ENCODE measurements at places on chromosomes 1 and 21.

- DNase-seq, result no peak
These were observed 47.1 kb downstream of the STX6 start for GRCh38 chr1:180975551-180975950.

- DNase-seq, result no peak
These were observed 31.0 kb downstream of the AGO4 start for GRCh38 chr1:35838693-35839245.

DNA sequence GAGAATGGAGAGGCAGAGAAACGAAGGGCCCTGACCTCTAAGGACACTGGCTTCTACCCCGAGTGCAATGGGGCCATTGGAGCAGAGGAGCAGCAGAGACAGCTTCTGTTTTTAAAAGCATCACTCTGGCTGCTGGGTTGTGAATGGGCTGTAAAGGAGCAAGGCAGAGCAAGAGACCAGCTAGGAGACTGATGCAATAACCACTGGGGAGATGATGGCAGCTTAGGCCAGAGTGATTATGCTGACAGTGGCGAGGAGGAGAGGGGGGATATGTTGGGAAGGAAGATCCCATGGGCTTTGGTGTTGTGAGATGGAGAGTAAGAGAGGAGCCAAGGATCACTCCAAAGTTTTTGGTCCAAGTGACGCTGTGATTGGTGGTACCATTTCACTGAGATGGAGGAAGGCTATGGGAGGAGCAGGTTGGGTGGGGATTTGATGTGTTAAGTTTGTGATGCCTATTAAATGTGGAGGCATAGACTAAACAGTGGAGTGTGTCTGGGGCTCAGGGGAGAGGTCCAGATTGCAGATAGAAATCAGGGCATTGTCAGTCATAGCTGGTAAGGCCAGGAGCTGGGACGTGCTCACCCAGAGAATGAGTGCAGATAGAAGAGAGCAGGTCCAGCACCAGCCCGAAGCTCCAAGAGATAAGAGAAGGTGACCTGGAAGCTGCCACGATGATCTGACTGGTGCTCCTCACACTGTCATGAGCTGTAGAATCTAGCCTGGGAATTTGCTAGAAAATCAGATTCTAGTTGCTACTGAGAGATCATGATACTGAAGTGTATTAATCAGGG is 11.0 kb downstream of the TRAF5 start:
- DNase-seq, result no peak

DNA sequence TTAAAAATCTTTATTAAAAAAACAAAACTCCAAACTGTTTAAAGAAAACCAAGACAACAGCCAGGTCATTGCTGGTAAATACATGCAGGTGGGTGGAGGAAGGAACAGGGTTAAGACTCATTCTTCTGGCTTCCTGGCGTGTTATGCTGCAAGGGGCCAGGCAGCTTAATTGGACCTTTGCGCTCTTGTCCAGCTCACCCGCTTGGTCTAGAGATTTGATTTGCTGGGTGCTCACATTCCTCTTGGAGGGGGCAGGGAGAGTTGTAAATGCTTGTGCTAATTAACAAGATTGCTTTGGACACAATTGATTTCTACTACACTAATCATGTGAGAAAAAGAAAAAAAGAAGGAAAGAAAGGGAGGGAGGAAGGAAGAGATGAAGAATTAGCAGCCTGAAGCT is 10.5 kb downstream of the CEP104 start:
- no peak for DNase-seq

GRCh38 chr1:109912214-109912861 is 1.7 kb downstream of the CSF1 start:
- no peak for DNase-seq

DNA sequence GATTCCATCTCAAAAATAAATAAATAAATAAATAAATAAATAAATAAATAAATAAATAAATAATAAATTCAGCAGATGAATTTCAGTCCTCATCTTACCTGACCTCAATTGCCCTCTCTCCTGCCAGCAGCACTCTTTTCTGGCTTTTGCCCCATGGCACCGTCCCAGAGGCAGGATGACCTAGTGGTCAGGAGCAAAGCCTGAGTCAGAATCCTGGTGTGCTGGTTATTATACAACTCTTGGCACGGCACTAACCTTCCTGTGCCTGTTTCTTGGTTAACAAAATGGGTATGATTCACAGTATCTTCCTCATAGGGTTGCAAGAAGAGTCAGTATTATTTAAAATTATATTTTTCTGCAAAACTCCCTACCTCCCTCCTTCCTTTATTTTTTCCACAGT is 43.0 kb downstream of the NKAIN1 start:
- DNase-seq, result no peak

DNA sequence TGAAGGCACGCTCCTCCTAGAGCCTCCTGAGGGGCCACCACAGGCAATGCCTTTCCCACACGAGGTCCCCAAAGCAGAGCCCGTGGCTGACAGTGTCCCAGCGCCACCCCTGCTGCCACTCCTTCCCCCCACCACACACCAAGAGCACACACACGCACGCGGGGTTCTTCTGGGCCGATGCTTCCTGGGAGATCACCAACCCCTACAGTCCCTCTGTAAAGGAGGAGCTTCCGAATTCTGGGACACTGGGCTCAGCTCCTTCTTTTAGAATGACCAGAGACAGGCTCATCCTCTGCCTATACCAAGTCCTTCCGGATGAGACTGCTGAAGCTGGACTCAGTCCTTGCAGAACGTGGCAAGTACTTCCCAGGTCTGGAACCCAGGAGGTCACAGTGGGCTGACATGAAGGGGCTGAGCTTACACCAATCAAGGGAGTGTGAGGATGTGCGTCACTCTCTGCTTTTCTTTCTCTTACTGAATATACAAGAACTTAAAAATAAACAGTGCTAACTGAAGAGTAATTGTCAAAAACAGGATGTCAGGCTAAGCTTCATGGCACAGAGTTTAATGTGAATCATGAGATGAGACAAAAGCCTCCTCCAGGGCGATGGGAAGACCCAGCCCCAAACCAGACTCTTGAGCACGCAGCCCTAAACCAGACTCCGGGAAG is 12.7 kb downstream of the SSU72 start:
- DNase-seq, result no peak

DNA sequence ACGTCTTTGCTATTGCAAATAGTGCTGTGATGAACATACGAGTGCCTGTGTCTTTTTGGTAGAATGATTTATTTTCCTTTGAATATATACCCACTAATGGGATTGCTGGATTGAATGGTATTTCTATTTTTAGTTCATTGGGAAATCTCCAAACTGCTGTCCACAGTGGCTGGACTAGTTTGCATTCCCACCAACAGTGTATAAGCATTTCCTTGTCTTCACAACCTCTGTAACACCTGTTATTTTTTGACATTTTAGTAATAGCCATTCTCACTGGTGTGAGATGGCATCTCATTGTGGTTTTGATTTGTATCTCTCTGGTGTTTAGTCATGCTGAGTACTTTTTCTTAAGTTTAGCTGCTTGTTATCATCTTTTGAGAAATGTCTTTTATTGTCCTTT is 215.0 kb downstream of the FMN2 start:
- DNase-seq, result no peak

DNA sequence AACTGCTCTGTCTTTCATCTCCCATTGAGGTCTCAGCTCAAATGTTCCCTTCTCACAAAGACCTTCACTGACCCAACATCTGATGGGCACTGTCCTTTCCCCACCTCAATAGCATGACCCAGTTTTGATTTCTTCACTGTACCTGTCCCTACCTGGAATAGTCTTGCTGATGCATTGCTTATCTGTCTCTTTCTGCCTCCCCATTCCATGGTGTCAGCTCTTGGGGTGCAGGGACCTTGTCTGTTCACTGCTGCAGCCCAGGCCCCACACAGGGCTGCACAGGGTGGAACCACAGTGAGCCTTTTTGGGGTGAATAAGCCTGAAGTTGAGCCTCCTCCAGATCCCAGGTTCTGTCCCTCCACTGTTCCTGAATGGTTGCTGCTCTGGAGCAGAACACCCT is 414.9 kb downstream of the PTPRU start:
- no peak for DNase-seq

DNA sequence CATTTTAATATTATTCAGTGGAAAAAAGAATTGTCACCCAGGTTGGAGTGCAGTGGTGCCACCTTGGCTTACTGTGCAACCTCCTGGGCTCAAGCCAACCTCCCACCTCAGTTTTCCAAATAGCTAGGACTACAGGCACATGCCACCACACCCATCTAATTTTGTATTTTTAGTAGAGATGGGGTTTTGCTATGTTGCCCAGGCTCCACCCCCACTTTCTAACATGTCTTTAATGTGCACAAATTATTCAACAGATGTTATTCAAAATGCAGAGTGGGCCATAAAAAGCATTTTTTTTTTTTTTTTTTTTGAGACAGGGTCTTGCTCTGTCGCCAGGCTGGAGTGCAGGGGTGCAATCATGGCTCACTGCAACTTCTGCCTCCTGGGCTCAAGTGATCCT is 17.3 kb downstream of the DDX59 start:
- no peak for DNase-seq

- no peak for DNase-seq
These were observed 435.7 kb upstream of the VAMP3 start for GRCh38 chr1:7335224-7335879.

GRCh38 chr1:175918364-175918801 is 175.0 kb upstream of the TNR start:
- DNase-seq, result no peak

- DNase-seq, result no peak
These were observed 73.3 kb downstream of the IFI44 start for GRCh38 chr1:78722947-78723346.

GRCh38 chr1:236746785-236747184 is 48.3 kb upstream of the MTR start:
- no peak for DNase-seq

- no peak for DNase-seq
These were observed 64.6 kb downstream of the TOR3A start for GRCh38 chr1:179146476-179146875.

DNA sequence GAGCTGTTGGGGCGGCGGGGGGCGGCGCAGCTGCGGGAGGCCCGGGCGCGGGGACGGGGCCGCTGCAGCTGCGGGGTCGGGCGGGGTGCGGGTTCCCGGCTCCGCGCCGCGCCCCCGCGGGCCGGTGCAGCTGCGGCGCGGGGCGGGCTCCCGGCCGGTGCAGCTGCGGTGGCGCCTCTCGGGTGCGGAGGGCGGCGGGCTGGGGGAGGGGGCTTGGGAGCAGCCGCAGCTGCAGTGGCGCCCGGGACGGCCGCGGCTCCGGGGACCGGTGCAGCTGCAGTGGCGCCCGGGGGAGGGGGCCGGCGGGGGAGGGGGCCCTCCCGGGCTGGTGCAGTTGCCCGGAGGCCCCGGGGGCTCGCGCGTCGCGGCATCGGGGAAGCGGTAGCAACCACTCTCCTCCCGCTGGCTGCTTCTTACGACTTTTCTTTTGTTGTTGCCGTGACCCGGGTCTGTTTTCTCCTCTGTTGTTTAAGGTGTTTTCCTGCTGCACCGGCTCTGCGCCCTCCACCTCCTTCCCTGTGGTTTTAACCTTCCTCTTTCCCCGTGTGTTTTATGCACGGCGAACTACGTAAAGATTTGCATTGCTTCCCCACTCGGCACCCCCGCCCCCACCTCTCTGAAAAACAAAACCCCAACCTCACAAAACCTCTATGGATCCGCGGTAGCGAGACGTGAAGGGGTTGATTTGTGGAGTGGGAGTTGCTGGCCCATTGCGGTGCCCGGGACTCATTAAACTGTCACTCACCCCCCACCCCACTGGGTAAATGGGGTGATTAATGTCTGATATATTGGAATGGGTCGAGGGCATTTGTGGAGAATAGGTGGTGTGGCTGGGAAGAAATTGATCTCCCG is 1.7 kb upstream of the ZBTB18 start:
- DNase-seq, result peak; percentile 48

- DNase-seq, result peak; percentile 59
These were observed at the start of gene EXO5 for GRCh38 chr1:40508375-40509341. Gene EXO5 (plus strand): TSS chr1:40508767. CDS start chr1:40514545, 5,778 bp downstream.

GRCh38 chr21:42733874-42734273 is 80.5 kb downstream of the PDE9A start:
- no peak for DNase-seq

GRCh38 chr1:42953182-42954180 is 5.2 kb downstream of the SLC2A1 start:
- no peak for DNase-seq

GRCh38 chr1:172821609-172822274 is 162.8 kb downstream of the FASLG start:
- no peak for DNase-seq

- no peak for DNase-seq
These were observed 59.0 kb downstream of the ERI3 start for GRCh38 chr1:44296086-44296485.

GRCh38 chr1:164671323-164671965 is 112.5 kb downstream of the PBX1 start:
- DNase-seq, result no peak

DNA sequence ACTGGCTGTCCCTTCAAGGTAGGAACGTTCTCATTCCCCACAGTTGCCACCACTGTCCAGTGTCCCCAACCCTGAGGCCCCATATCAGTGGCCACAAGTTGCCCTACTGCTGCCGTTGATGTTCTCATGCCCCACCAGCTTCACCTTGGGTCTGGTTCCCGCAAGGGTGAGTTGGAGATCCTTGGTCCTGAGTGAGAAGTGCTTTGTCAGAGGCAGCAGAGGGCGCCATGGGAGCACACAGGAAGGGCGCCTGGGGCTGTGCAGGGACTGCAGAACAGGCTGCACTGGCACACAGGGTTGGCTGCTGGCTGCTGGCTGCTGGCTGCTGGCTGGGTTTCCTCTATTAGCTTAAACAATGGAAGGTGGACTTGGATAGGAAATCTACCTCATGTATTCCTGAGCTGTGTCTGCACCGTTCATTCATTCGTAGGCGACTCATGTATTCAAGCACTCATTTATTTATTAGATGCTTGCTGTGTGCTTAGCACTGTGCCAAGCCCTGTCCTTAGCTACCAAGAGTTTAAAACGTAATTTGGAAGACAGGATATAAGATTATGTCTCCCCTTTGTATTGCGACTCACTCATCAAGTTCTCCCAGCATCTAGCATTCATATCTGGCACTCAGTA is 2.1 kb upstream of the S100A9 start:
- no peak for DNase-seq

DNA sequence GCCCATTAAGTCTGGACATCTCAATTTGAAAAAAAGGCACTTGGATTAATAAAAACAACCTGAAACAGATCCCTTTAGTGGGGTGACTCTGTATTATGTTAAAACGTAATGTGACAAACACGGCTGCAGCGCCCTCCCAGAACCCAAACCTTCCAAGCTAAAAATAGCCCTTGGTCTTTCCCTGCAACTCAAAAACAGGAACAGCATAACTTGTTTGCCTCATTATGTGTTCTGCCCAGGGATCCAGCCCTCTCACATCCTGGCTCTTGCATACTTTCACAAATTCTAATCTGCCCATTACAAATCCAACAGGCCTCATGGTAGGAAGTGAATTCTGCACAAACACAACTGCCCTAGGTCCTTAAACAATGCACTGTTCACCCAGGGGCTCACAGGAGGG is 94.7 kb upstream of the GADD45A start:
- DNase-seq, result no peak

DNA sequence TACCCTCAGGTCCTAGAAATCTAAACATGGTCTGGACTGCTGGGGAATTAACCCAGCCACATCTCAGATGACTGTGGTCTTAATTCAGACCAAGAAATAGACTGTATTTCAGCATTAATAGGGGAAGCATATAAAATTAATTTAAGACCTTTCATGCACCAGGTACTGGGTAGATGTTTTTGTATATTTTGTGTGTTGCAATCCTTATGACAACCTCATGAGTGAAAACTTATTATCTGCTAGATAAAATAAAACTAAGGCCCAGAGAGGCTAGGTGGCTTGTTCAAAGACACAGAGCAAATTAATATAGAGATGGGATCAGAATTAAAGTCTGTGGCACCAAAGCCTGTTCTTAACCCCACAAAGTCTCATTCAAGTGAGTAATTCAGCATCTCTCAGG is 40.1 kb downstream of the OPTC start:
- DNase-seq, result no peak

GRCh38 chr1:183454377-183454776 is 17.9 kb upstream of the SMG7 start:
- DNase-seq, result no peak

Data from effector CD4-positive, alpha-beta T cell (primary cell).